ENCODE measurements at places on chromosomes 11 and 22. TPM values are rescaled to one million over a fixed set of nuclear protein-coding genes. Genes with fewer than 3 reads are reported as not detected.

Gene CCDC117
- 16.4 TPM for total RNA-seq

Gene OR8A1
- not detected for total RNA-seq

Gene FIBIN
- total RNA-seq = 89.3 TPM

Gene HBB
- not detected for total RNA-seq

Gene HEPACAM
- not detected for total RNA-seq

Gene HMGXB4
- total RNA-seq = 20.7 TPM

Gene AGBL2
- total RNA-seq = 0.62 TPM

Gene SLC16A8
- total RNA-seq = not detected

Gene SERHL2
- total RNA-seq = 4.5 TPM

Gene SCN2B
- not detected for total RNA-seq

Gene ELMOD1
- total RNA-seq = 0.20 TPM

GRCh38 chr11:13462311-13462900 is 616 bp downstream of the BTBD10 start:
- DNase-seq = peak; percentile 41
- peaks cover 14% of the 10 kb centered on the region for H3K36me3 ChIP-seq
- H3K4me3 ChIP-seq = peak overlapping the region; percentile 97
- peak overlapping the region; percentile 98 for H3K27ac ChIP-seq
- H3K27me3 ChIP-seq = no peaks in the 10 kb centered on the region

GRCh38 chr11:35540526-35540925 is 15.1 kb upstream of the PAMR1 start:
- H3K27me3 ChIP-seq = peaks cover 3% of the 10 kb centered on the region
- H3K4me1 ChIP-seq = peaks cover 54% of the 10 kb centered on the region
- peak overlapping the region; percentile 93 for H3K27ac ChIP-seq
- H3K36me3 ChIP-seq = no peaks in the 10 kb centered on the region
- H3K4me3 ChIP-seq = peak overlapping the region; percentile 66
- DNase-seq = no peak

DNA sequence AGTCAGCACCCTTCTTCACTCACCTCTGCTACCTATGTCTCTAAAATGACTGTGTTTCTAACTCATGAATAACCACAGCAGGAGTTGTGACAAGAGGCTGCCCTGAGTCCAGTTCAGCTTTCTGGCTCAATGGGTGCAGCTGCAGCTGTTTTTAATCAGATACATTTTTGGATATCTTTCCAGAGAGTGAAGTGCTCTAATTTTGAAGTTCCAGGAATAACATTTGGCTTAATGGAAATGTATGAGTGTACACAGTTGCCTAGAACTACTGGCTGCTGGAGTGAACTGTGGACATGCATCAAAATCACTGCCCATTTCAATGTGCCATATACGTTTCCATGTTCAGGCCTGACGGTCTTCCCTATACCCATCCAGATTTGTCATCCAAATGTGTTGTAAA is 769.5 kb upstream of the ANO3 start:
- DNase-seq = no peak
- no peak overlapping the region for H3K4me3 ChIP-seq
- no peak overlapping the region for H3K27ac ChIP-seq
- H3K36me3 ChIP-seq = no peaks in the 10 kb centered on the region
- H3K4me1 ChIP-seq = no peaks in the 10 kb centered on the region

DNA sequence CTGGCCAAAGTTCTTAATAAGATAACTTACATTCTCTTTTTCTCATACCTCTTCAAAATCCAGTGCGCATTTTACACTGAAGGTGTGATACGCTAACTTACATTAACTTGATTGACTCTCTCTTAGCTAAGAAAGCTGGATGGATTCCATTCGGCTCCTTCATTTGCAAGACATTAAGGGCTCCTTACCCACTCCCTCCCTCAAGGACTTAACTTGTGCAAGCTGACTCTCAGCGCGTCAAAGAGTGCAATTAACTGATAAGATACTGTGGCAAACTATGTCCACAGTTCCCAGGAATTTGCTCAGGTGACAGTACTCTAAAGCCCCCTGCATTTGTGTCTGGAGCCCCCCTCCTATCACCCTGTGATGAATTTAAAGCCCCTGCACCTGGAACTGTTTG is 6.4 kb upstream of the RFPL1 start:
- no peak for DNase-seq
- H3K4me3 ChIP-seq = no peak overlapping the region
- H3K27me3 ChIP-seq = peaks cover 50% of the 10 kb centered on the region
- no peak overlapping the region for H3K27ac ChIP-seq
- H3K36me3 ChIP-seq = no peaks in the 10 kb centered on the region
- H3K4me1 ChIP-seq = peaks cover 4% of the 10 kb centered on the region

GRCh38 chr11:131811383-131811782 is 441.0 kb downstream of the NTM start:
- no peaks in the 10 kb centered on the region for H3K36me3 ChIP-seq
- H3K4me1 ChIP-seq = no peaks in the 10 kb centered on the region
- H3K4me3 ChIP-seq = no peak overlapping the region
- no peak overlapping the region for H3K27ac ChIP-seq

GRCh38 chr11:134987223-134987768 is 575.3 kb upstream of the B3GAT1 start:
- DNase-seq = no peak
- H3K27ac ChIP-seq = no peak overlapping the region

DNA sequence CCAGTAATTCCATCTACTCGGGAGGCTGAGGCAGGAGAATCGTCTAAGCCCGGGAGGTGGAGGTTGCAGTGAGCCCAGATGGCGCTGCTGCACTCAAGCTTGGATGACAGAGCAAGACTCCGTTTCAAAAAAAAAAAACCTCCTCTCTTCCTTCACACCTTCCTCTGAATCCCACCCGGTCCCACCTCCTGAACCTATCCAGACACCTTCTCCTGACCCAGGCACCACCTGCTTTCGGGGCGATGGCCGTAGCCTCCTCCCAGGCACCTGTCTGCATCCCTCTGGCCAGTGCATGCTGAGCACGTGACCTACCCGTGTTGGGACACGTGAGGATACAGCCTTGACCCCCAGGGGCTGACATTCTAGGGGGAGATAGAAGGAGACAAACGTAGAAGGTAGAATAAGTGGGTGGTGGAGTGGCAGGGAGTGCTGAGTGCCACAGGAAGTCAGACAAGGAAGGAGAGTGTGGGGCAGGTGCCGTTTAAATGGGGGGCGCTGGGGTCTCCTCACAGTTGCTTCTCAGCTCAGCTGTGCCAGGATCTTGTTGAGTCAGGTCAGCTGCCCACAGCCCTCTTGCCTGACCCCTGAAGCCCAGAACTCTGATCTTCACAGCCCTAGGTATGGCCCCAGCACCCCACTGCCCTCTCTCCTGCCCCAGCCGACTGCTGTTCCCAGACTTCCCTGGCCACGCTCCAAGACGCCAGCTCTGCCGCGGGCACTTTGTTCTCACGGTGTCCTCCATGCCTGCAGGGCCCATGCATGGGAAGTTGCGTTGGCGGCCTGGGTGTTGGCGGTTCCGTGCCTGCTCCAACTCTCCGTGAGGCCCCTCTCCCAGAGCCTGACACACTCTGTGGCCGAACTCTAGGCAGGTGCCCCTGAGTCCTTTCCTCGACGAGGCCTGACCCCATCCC is 1.2 kb upstream of the MIOX start:
- H3K27me3 ChIP-seq = peaks cover 4% of the 10 kb centered on the region
- no peak overlapping the region for H3K27ac ChIP-seq
- no peak overlapping the region for H3K4me3 ChIP-seq
- H3K4me1 ChIP-seq = peaks cover 13% of the 10 kb centered on the region

DNA sequence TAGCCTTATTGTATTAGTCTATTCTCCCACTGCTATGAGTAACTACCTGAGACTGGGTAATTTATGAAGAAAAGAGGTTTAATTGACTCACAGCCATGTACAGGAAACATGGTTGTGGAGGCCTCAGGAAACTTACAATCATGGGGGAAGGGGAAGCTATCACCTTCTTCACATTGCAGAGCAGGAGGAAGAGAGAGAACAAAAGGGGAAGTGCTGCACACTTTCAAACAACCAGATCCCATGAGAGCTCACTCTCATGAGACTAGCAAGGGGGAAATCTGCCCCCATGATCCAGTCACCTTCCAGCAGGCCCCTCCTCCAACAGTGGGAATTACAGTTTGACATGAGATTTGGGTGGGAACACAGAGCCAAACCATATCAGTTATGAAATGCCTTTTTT is 179.4 kb downstream of the ARHGAP42 start:
- no peaks in the 10 kb centered on the region for H3K27me3 ChIP-seq
- H3K4me1 ChIP-seq = peaks cover 14% of the 10 kb centered on the region
- no peaks in the 10 kb centered on the region for H3K36me3 ChIP-seq
- no peak overlapping the region for H3K27ac ChIP-seq

DNA sequence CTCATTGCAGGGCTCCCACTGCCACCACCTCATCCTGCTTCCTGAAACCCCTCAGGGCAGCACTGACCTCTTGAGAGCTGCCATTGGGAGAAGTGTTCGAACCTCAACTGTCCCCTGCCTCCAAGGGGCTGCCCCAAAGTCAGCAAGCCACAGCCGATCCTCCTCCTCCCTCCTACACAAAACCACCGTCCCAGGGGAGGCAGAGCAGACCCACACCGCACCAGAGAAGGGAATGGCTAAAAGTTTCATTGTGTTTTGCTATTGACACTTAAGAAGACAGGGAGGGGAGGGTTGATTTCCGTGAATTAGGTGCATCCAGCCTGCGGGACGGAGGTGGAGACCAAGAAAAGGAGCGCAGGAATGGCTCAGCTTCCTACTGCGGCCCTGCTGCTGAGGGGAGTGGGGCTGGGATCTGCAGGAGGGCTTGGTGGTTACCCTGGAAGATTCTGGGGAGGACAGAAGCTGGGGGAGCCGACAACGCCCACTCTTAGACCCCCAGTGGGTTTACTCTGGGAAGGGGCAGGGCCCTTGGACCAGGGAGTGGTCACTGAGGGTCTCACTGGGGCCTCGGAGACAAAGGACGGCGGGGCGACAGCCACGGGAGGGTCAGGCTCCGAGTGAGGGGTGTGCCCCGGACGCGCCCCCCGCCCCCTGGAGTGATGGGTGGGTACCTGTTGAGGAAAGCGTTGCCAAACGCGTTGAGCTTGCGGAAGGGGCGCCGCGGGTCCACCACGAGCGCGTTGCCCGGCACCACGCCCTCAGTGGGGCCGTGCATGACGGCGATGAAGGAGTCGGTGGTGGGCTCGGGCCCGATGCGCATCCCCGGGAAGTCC is 815 bp downstream of the EHD1 start:
- peaks cover 43% of the 10 kb centered on the region for H3K36me3 ChIP-seq
- H3K27ac ChIP-seq = peak overlapping the region; percentile 91

GRCh38 chr22:27146866-27147633 is 489.7 kb downstream of the MIAT start:
- no peak for DNase-seq
- peaks cover 35% of the 10 kb centered on the region for H3K4me1 ChIP-seq
- H3K36me3 ChIP-seq = no peaks in the 10 kb centered on the region
- H3K4me3 ChIP-seq = no peak overlapping the region
- no peak overlapping the region for H3K27ac ChIP-seq
- peaks cover 18% of the 10 kb centered on the region for H3K27me3 ChIP-seq

- no peak overlapping the region for H3K27ac ChIP-seq
- peaks cover 1% of the 10 kb centered on the region for H3K27me3 ChIP-seq
- no peak for DNase-seq
- H3K4me3 ChIP-seq = no peak overlapping the region
- peaks cover 37% of the 10 kb centered on the region for H3K4me1 ChIP-seq
Observed at GRCh38 chr11:47480762-47481161, 31.8 kb upstream of the RAPSN start.

DNA sequence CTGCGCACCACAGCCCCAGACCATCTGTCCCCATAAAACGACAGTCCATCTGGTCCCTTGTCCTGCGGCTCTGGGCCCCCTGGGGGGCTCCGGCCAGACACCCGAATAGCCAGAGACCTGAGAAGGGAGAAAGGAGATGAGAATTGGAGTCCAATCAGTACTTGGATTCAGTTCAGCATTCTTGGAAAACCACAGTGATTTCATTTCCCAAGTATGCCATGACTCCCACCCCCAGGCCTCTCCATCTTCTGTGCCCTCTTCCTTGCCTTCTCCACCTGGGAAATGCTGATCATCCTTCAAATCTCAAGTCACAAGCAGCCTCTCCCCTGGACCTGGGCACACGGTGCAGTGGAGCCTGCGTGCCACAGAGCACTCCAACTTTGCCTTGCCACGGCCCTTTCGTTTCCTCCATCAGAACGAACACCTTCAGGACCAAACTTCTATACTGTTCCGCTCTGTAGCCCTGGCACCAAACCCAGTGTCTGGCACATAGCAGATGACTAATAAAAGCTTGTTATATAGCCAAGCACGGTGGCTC is 10.9 kb upstream of the MFNG start:
- DNase-seq = peak; percentile 93
- H3K27me3 ChIP-seq = no peaks in the 10 kb centered on the region
- H3K4me3 ChIP-seq = peak overlapping the region; percentile 44
- peak overlapping the region; percentile 92 for H3K27ac ChIP-seq
- H3K36me3 ChIP-seq = no peaks in the 10 kb centered on the region

GRCh38 chr11:76769645-76770586 is 13.2 kb upstream of the TSKU start:
- H3K4me3 ChIP-seq = peak overlapping the region; percentile 73
- DNase-seq = peak; percentile 17
- peaks cover 7% of the 10 kb centered on the region for H3K36me3 ChIP-seq

- no peaks in the 10 kb centered on the region for H3K36me3 ChIP-seq
- H3K4me3 ChIP-seq = no peak overlapping the region
- DNase-seq = no peak
- H3K27ac ChIP-seq = no peak overlapping the region
- H3K27me3 ChIP-seq = peaks cover 4% of the 10 kb centered on the region
- H3K4me1 ChIP-seq = no peaks in the 10 kb centered on the region
Observed at GRCh38 chr11:30481330-30481729, 104.8 kb downstream of the MPPED2 start.

DNA sequence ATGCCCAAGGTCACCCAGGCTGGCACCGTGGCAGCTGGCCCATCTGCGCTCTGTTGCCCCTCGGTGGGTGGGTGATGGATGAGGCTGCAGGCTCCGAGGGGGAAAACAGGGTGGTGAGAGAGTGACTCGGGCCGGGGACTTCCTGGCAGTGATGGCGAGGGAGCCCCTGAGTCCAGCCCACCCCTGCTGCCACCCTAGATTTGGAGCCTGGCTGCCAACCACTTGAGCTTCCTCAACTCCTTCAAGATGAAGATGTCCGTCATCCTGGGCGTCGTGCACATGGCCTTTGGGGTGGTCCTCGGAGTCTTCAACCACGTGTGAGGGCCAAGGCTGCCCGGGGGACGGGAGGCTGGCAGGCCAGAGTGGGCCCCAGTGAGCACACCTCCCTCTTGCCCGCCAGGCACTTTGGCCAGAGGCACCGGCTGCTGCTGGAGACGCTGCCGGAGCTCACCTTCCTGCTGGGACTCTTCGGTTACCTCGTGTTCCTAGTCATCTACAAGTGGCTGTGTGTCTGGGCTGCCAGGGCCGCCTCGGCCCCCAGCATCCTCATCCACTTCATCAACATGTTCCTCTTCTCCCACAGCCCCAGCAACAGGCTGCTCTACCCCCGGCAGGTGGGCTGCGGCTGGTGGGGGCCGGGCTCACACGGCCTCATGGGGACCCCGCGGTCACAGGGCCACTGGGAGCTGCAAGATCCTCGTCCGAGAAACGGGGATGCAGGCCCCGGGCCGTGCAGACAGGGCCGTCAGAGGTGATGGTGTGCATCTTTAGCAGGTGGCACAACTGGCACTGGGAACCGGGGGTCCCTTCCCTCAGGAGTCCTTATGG is 10.1 kb downstream of the TCIRG1 start:
- H3K4me1 ChIP-seq = no peaks in the 10 kb centered on the region
- no peak overlapping the region for H3K4me3 ChIP-seq
- H3K27me3 ChIP-seq = peaks cover 4% of the 10 kb centered on the region
- H3K36me3 ChIP-seq = peaks cover 16% of the 10 kb centered on the region
- no peak overlapping the region for H3K27ac ChIP-seq

- peaks cover 13% of the 10 kb centered on the region for H3K36me3 ChIP-seq
- H3K4me1 ChIP-seq = peaks cover 91% of the 10 kb centered on the region
- peak overlapping the region; percentile 100 for H3K27ac ChIP-seq
- peak overlapping the region; percentile 88 for H3K4me3 ChIP-seq
Observed at GRCh38 chr11:118916842-118917388, 8.8 kb downstream of the BCL9L start.

- peak; percentile 19 for DNase-seq
- peak overlapping the region; percentile 11 for H3K4me3 ChIP-seq
- peaks cover 2% of the 10 kb centered on the region for H3K27me3 ChIP-seq
- peaks cover 12% of the 10 kb centered on the region for H3K4me1 ChIP-seq
Observed at GRCh38 chr11:94241896-94242295, 62.5 kb upstream of the IZUMO1R start.
